ENCODE measurements at places on chromosomes 2 and 18. TPM values are rescaled to one million over a fixed set of nuclear protein-coding genes. Genes with fewer than 3 reads are reported as not detected.

Gene DUSP2
- polyA plus RNA-seq = 3.6 TPM

Gene MOB4
- 36.3 TPM for polyA plus RNA-seq

Gene GALNT5
- polyA plus RNA-seq = 1.9 TPM

Gene OSR1
- 15.8 TPM for polyA plus RNA-seq

DNA sequence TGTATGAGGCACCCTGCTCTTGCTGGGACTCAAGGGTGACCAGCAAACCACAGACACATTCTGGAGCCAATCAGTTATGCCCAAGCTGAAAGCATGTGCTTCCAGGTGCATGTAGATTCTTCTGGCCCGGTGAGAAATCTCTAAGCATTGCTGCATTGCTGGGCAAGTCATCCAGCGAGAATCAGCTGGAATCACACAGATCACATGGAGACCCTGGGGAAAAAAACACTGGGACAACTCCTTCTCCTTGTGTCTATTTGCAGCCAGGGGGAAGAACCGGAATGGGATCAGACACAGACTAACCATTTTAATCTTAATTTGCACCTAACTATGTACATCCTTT lies 119.7 kb upstream of the KLF7 start:
- DNase-seq = no peak

- no peak for DNase-seq
These were observed 17.4 kb downstream of the IRS1 start for GRCh38 chr2:226782092-226782713.

- DNase-seq = no peak
These were observed 51.0 kb downstream of the TTC27 start for GRCh38 chr2:32678825-32679224.

Measured in forelimb muscle (tissue), 1 donor.